ENCODE measurements at places on chromosomes 16 and 17.

GRCh38 chr17:4006165-4006589 lies 41.9 kb upstream of the ATP2A3 start:
- H3K4me1 ChIP-seq = peaks cover 10% of the 10 kb centered on the region
- H3K4me3 ChIP-seq = no peak overlapping the region
- H3K27ac ChIP-seq = no peak overlapping the region

- no peak overlapping the region for H3K4me3 ChIP-seq
- no peak for DNase-seq
- H3K27ac ChIP-seq = no peak overlapping the region
- H3K36me3 ChIP-seq = no peaks in the 10 kb centered on the region
- no peaks in the 10 kb centered on the region for H3K27me3 ChIP-seq
These were observed 83.8 kb upstream of the PMFBP1 start for GRCh38 chr16:72255786-72256185.

GRCh38 chr17:2750721-2751120 lies 1.3 kb upstream of the CCDC92B start:
- peaks cover 16% of the 10 kb centered on the region for H3K27me3 ChIP-seq
- no peak overlapping the region for H3K27ac ChIP-seq
- H3K4me3 ChIP-seq = no peak overlapping the region
- no peak for DNase-seq
- no peaks in the 10 kb centered on the region for H3K4me1 ChIP-seq

DNA sequence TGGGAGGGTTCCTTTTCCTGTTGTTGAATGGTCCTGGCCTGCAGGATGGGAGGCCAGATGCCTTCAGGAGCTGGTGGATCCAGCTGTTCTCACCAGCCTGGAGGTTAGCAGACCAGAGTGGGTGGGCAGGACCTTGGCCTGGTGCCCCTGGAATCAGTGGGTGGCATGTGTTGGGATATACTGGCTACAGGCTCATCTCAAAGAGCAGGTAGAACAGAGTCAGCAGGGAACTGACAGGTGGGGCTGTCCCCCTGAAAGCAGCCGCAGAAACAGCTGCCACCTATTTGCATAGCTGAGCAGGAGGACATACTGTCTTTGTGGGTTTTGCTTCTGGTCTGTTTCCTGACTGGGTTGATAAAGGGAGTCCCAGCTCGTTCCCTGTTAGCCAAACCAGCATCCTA lies 144.1 kb downstream of the RAB11FIP4 start:
- DNase-seq = peak; percentile 48
- H3K27me3 ChIP-seq = no peaks in the 10 kb centered on the region
- H3K27ac ChIP-seq = no peak overlapping the region
- H3K4me1 ChIP-seq = peaks cover 50% of the 10 kb centered on the region

- H3K4me1 ChIP-seq = peaks cover 9% of the 10 kb centered on the region
- peaks cover 7% of the 10 kb centered on the region for H3K36me3 ChIP-seq
- no peak overlapping the region for H3K4me3 ChIP-seq
- no peak overlapping the region for H3K27ac ChIP-seq
- no peak for DNase-seq
- peaks cover 3% of the 10 kb centered on the region for H3K27me3 ChIP-seq
These were observed 123.6 kb downstream of the OR1D5 start for GRCh38 chr17:2939714-2940351.

GRCh38 chr17:41585301-41586056 lies 1.2 kb downstream of the KRT14 start:
- no peaks in the 10 kb centered on the region for H3K36me3 ChIP-seq
- H3K4me3 ChIP-seq = no peak overlapping the region
- H3K27ac ChIP-seq = no peak overlapping the region

GRCh38 chr17:45413498-45413923 lies 19.2 kb downstream of the ARHGAP27 start:
- no peaks in the 10 kb centered on the region for H3K27me3 ChIP-seq
- H3K27ac ChIP-seq = peak overlapping the region; percentile 58
- peaks cover 43% of the 10 kb centered on the region for H3K4me1 ChIP-seq
- DNase-seq = peak; percentile 46

DNA sequence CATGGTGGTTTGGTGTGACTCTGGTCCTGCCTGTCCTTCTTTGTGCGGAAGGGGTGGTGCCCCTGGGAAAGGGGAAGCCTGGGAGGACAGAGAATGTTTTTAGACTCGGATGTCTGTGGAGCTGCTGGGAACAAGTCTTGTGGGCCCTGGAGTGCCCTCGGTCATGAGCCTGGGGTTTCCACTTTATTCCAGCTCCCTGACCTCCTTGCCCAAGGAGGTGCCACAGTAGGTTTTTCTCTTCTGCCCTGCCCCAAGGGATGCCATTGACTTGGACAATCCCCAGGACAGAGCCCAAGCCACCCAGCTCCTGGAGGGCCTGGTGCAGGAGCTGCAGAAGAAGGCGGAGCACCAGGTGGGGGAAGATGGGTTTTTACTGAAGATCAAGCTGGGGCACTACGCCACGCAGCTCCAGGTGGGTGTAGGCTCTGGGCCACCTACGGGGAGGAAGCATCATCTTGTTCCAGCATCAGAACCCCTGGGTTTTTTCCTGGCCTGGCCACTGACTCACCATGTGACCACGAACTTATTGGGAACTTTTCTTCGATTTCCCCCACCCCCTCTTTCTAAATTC lies 1.4 kb downstream of the STAT5A start:
- H3K27me3 ChIP-seq = no peaks in the 10 kb centered on the region
- DNase-seq = no peak
- H3K4me3 ChIP-seq = peak overlapping the region; percentile 94
- peaks cover 12% of the 10 kb centered on the region for H3K36me3 ChIP-seq
- H3K4me1 ChIP-seq = peaks cover 37% of the 10 kb centered on the region
- peak overlapping the region; percentile 95 for H3K27ac ChIP-seq

GRCh38 chr16:25126820-25127232 lies 15.3 kb downstream of the LCMT1 start:
- DNase-seq = no peak
- no peaks in the 10 kb centered on the region for H3K27me3 ChIP-seq
- H3K4me1 ChIP-seq = peaks cover 16% of the 10 kb centered on the region
- no peak overlapping the region for H3K4me3 ChIP-seq
- peaks cover 13% of the 10 kb centered on the region for H3K36me3 ChIP-seq
- H3K27ac ChIP-seq = peak overlapping the region; percentile 29

DNA sequence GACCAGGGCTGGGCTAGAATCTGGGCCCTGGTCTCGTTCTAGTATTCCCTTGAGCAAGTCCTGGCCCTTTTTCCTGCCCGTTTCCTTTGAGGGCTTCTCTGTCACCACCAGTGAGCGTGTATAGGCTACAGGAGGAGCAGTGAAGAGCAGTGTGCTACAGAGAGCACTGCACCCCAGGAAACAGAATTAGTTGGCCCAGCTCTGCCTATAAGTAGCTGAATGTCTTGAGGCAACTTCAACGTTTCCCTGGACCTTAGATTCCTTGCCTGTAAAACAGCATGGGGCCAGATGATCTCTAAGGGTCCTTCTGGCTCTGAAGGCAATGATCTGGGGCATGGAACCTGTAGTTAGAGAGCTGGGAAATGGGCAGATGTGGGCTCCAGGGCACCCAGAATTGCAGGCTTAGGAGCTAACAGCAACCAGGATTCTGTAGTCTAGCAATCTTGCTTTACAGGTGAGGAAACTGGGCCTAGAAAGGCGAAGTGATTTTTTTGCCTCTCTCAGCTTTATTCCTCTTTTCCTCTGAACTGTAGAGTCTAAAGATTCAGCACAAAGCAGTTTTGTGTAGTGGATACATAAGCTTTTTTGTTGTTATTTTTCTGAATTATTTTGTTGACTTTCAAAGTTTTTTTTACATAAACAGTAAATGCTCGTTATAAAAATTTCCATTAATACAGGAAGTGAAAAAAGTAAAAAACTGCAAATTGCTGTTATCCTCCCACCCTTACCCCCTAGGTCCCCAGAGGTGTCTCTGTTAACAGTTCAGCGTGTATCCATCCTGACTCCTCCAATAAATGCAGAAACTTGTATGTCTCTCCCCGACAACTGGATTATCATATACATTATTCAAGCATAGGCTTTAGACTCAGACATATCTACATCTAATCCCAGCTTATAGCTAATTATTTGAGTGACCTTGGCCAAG lies 1.7 kb upstream of the MYL4 start:
- H3K27me3 ChIP-seq = no peaks in the 10 kb centered on the region
- H3K4me3 ChIP-seq = peak overlapping the region; percentile 32
- H3K27ac ChIP-seq = peak overlapping the region; percentile 92
- no peak for DNase-seq
- H3K36me3 ChIP-seq = no peaks in the 10 kb centered on the region
- peaks cover 52% of the 10 kb centered on the region for H3K4me1 ChIP-seq

DNA sequence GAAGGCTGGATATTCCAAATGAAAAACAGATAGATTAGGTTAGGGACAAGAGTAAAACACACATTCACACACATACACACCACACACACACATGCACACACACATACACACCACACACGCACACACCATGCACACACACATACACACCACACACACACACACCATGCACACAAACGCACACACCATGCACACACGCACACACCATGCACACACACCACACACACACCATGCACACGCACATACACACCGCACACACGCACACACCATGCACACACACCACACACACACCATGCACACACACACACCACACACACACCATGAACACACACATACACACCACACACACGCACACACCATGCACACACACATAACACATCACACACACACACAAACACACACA lies 203.7 kb upstream of the ZFHX3 start:
- no peaks in the 10 kb centered on the region for H3K36me3 ChIP-seq
- H3K4me3 ChIP-seq = no peak overlapping the region
- DNase-seq = no peak

GRCh38 chr16:4115209-4115948 lies 863 bp downstream of the ADCY9 start:
- no peaks in the 10 kb centered on the region for H3K36me3 ChIP-seq
- peak overlapping the region; percentile 79 for H3K4me3 ChIP-seq
- no peak overlapping the region for H3K27ac ChIP-seq
- H3K4me1 ChIP-seq = peaks cover 15% of the 10 kb centered on the region
